ENCODE measurements at places on chromosomes 11 and 22.
A peak's percentile ranks its signal among the peaks of the same experiment; 100 is the strongest.

DNA sequence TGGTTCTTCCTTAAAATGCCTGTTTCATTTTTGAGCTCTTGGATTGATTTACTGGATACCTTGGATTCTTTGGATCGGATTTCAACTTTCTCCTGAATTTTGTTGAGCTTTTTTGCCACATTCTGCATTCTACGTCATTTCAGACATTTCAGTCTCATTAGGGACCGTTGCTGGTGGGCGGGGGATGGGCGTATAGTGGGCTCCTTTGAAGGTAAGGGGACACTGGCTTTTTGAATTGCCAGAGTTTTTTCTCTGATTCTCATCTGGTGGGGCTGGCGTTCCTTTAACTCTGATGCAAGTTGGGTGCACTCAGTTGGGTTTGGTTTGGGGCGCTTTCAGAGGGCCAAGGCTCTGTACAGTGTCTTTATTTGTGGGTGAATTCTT is 216.5 kb downstream of the DYNC2H1 start:
- DNase-seq, result no peak

DNA sequence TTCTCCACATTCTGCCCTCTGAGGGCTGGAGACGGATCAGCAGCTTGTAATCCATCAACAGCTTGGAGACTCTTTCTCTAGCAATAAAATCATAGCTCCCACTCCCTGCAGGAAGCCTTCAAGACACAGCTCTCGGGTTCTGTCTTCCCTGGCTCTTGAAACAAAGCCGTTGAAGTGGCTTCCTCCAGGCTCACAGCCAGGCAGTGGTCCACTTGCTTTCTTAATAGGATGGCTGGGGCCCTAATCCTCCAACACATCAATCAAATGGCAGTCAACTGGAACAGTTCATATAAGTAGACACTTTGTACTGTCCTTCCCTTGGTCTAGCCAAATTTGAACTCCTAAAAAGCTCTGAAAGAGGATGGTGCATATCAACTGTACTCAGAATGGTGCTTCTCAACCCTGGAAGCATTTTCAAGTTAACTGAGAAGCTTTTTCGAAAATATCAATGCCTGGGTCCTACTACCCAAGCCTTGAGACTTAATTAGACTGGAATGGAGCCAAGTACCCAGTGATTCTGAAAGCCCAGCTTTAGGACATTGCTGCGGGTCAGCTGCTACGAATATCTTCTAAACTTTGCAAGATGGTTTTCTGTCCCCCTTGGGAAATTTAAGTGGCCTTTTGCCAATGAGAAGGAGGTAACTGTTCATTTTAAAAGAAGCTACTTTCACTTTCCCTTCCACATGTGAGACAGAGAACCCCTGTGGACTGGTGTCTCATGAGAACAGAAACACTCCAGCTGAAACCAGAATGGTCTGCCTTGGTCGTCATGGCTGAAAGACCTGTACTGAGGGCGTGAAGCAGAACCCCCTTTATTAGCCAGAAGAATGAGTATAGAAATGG is 74.7 kb downstream of the SC5D start:
- no peak for DNase-seq

- DNase-seq, result no peak
Measured at GRCh38 chr11:110565357-110566336, 135.9 kb downstream of the FDX1 start.

DNA sequence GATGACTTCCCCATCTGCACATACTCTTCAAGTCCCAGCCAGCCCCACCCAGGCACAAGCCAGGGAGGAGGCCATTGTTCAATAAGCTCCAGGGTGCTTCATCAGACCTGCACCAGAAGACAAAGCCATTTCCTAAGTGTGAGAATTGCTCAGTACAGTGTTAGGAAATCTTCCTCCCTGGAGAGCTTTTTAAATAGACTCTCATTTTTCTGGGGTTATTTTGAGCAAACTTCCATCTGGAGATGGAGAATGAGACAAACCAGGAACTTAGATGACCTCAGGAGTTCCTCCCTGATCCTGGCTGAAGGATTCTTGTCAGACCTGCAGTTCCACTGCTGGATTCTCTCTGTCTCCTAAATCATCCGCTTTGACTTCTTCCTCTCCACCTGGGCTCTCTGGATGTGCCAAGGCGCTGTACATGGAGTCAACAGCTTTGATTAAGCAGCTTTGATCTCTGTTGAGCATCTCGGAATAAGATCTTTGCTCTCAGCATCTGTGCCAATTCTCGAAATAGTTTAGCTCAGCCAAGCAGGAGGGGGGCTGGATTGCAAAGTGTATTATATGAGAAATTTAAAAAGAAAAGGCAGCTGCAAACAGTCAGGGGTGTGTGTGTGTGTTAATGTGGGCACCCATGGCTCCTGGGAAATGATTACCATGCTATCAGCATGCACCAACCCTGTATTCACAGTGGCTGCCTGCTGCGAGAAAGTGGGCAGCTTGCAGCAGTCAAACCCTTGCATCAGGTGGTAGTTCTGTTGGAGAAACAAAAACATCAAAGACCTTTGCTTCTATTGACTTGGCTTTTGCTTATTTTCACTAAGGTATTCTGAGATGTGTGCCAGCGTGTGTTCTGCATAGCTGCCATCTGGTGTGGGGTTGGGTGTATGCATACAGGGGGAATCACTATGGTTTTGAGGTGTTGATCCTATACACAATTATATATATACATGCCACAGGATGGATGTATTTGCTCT is 70.2 kb upstream of the NAV2 start:
- no peak for DNase-seq

- no peak for DNase-seq
Measured at GRCh38 chr11:95486979-95487378, 256.0 kb upstream of the SESN3 start.

DNA sequence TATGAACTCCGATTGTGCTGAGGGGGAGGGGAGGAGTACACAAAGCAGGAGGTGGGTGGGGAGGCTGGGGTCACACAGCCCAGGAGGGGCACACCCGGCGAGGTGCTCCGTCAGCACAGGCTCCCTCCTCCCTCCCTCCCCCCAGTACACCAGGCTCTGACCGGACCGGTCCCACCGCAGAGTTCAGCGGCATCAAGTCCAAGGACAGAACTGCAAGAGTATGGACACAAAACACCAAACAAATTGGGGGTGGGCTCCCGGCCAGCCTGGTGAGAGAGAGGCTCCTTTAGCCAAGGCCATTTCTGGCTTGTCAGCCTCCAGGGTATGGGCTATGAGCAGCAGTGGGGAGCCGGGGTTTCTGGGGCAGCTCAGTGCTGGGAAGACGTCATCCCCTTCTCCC is 68.3 kb downstream of the ST3GAL4 start:
- no peak for DNase-seq

GRCh38 chr11:34846467-34846866 is 69.7 kb downstream of the APIP start:
- no peak for DNase-seq

GRCh38 chr11:87779276-87780067 is 395.8 kb downstream of the RAB38 start:
- no peak for DNase-seq

GRCh38 chr11:57324886-57325734 is at the start of gene TNKS1BP1:
Gene TNKS1BP1, minus strand, starts transcription at chr11:57324952. Its CDS starts 3,067 bp downstream, at chr11:57321885.
- DNase-seq, result peak; percentile 96

DNA sequence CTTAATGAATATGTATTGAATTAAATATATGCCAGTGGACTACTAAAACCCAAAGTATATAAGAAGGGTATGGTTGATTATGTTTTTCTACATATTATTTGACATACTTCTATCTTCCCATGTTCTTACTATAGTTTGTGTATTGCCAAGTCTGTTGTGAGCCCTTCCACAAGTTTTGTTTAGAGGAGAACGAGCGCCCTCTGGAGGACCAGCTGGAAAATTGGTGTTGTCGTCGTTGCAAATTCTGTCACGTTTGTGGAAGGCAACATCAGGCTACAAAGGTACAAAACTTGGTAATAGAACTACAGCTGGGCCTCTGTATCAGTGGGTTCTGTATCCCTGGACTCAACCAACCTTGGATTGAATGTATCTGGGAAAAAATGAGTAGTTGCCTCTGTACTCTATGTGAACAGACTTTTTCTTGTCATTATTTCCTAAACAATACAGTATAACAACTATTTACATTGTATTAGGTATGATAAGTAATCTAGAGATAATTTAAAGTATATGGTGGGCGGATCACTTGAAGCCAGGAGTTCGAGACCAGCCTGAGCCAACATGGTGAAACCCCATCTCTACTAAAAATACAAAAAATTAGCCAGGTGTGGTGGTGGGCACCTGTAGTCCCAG is 38.7 kb upstream of the TTC36 start:
- DNase-seq, result peak; percentile 40

- DNase-seq, result no peak
Measured at GRCh38 chr22:24984122-24984521, 31.6 kb downstream of the KIAA1671 start.

DNA sequence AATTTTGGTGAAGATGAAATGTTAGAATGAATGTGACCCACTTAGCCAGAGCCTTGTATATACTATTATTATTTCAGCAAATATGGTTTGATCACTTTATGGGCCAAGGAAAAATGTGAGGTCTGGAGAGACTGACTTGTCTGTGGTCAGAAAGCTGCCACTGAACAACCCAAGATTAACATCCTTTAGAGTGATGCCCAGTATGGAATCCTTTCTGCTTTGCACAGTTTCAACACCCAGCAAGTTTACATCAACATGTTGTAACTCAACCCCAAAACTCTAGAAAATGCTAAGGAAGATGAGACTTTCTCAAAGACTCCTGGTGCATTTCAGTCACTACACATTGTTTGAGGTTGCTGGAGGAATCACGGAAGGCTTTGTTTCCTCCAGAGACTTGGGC is 107.7 kb downstream of the SNX19 start:
- DNase-seq, result no peak

DNA sequence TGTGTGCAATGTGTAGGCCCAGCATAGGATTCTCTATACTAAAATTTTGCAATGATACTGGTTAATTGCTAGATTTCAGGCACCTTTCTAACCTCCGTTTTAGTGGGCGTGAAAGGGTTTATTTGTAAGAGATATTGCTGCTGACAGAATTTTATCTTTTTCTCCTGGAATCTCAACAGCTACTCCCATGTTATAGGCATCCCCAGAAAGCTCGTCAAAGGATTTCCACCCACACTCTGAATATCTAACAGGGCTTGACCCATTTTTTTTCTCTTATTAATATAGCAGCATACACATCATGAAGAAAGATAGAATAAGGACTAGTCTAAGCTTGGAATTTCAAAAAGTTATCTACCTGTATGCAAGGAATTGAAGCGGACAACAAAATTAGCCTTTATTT is 124.5 kb downstream of the METTL15 start:
- DNase-seq, result no peak

DNA sequence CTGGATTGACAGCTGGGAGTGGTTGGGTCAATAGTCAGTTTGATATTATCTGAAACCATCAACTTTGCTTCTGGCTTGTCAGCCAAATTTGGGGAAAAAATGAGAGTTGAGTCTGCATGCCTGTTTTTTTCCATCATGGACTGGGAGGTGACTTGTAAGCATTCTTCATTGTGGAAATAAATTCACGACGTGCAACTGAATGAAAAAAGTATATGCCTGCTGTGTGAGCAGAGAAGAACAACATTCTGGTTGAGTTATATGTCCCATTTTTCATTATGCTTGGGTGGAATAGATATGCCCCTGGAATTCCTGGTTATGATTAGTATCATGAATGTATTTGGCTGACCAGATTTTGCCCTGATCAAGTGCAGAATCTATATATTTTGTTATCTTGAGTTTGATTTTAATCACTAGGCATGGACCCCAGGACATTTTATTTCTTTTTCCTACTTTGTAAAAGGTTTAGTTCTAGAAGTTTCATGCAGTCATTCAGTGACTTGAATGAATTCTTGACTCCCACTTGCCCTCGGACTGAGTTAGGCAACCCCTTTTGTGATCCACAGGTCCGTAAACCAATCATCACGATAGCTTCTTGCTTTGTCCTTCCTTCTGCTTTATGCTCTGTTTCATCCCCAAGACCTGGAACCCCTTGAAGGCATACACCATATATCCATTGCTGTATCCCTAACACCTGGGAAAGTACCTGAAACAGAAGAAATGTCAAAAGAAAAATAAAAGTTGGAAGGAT is 205.8 kb downstream of the NAV2 start:
- DNase-seq, result no peak

- DNase-seq, result no peak
Measured at GRCh38 chr11:44507896-44508445, 57.5 kb upstream of the CD82 start.

DNA sequence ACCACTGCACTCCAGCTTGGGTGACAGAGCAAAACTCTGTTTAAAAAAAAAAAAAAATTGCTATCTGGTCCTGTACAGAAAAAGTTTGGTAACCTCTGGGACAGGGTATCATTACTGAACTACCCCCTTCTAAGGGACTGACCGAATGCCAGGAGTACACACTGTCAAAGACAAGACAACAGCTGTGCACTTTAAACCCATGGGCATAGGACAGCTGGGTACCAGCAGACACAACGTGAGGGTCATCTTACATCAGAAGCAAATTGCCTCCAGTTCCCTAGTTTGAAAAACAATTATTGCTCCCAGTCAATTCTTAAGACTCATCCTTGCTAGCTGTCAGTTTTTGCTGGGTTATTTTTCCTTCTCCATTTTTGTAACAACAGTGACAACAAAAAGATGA is 17.8 kb downstream of the CD59 start:
- no peak for DNase-seq

- DNase-seq, result no peak
Measured at GRCh38 chr11:46456269-46457001, 64.9 kb upstream of the CHRM4 start.

- no peak for DNase-seq
Measured at GRCh38 chr11:111966678-111967077, 29.5 kb downstream of the DIXDC1 start.

DNA sequence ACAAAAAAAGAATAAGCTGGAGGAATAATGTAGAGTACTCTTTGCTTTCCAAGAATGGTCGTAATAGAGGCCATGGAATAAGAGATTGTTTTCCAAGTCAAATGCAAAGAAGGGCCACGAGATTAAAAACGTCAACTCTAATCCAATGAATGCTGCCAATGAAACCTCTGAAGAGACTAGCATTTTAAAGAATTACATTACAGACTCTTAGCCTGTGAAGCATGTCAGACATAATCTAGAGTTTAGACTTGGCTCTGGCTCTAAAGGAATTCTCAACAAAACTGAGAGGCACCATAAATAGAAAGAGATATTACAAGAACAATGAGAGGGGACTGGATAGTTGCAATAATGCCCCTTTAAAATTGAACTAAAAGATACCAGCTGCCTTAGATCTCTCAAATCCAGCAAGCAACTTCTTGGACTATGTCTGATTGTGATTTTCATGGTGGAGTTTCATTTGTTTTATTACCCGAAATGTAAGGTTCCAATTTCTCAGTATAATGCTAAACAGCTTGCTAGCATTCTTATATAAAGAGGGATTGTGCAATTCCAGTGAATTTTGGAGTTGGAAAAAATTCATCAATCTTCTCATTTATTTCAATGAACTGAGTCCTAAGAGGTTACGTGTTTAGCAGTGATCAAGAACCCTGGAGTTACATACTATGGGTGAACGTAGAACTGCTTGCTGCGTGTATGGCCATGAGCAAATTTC is 5.6 kb downstream of the ETS1 start:
- peak; percentile 26 for DNase-seq

- DNase-seq, result no peak
Measured at GRCh38 chr11:72951888-72952287, 137.7 kb downstream of the ATG16L2 start.

- no peak for DNase-seq
Measured at GRCh38 chr11:77446911-77447629, 26.8 kb downstream of the PAK1 start.

- no peak for DNase-seq
Measured at GRCh38 chr11:61962213-61963015, 5.0 kb downstream of the FTH1 start.

All from fibroblast of skin of left quadriceps (primary cell).